Gastroesophageal sphincter (tissue), 4 donors: ENCODE measurements at places on chromosomes 1 and 21.

GRCh38 chr21:41962425-41962966 lies 8.7 kb upstream of the C2CD2 start:
- ATAC-seq: no peak

DNA sequence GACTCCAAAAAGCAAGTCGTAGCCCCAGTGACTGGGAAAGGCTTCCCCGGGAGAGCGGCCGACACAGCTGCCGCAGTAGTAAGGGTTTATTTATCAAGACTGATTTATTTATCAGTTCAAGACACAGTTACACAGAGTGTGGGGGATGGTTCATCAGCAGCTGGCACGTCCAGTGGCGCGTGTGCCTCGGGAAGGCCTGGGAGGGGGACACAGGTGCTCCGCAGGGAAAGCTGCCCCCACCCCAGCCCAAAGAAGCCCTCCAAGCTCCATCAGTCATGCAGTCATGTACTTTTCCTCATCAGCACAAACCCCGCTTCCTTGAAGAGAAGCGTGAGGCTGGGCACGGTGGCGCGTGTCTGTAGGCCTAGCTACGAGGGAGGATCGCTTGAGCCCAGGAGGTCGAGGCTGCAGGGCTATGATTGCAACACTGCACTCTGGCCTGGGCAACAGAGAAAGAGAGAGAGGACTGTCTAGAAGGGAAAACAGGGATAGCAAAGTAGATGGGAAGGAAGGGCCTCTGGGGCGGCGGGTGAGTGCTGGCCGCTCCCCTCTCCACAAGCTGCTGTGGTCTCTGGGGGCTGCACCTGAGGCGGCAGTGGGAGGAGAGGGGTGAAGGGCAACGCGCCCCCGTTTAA lies 53.2 kb downstream of the PRKCZ start:
- no peak for ATAC-seq

- no peak for ATAC-seq
Observed at GRCh38 chr1:43931711-43932660, 1.6 kb upstream of the ARTN start.

- no peak for ATAC-seq
Observed at GRCh38 chr21:46307625-46308024, 16.0 kb downstream of the C21orf58 start.

DNA sequence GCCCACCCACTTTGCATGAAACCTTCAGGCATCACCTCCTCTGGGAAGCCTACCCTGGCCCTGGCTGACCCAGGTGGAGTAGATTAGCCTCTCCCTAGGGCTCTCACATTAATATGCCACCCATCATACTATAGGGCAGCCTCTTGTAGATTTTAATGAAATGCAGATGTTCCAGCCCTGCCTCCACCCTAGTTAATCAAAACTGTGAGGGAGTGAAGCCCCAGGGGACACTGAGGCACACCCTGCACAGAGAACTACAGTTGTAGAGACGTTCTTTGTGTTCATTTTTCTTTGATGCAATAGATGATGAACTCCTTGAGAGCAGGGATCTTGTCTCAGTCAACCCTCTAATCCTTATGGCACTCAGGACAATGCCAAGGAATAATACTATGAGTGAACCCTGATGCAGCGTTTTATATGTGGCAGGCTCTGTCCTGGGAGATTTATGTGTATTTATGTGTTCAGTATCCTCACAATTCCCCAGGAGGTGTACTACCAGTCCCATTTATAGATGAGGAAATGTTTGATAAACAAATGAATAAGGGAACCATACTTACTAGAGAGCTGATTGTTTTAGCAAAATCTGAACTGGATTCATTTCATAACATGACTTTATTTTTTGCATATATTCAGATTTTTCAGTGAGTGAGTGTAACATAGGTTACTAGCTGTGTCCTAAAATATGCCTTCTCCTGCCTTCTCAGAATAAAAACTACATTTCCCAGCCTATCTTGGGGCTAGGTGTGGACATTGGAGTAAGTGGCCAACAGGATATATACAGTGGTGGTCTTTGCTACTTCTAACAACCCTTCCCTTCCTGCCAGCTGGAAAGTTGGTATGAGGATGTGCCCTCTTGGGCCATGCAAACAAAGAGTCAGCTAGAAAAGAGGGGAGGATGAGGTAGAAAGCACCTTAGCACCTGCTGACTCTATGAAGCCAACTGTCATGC lies 23.5 kb upstream of the PRELP start:
- peak; percentile 51 for ATAC-seq

DNA sequence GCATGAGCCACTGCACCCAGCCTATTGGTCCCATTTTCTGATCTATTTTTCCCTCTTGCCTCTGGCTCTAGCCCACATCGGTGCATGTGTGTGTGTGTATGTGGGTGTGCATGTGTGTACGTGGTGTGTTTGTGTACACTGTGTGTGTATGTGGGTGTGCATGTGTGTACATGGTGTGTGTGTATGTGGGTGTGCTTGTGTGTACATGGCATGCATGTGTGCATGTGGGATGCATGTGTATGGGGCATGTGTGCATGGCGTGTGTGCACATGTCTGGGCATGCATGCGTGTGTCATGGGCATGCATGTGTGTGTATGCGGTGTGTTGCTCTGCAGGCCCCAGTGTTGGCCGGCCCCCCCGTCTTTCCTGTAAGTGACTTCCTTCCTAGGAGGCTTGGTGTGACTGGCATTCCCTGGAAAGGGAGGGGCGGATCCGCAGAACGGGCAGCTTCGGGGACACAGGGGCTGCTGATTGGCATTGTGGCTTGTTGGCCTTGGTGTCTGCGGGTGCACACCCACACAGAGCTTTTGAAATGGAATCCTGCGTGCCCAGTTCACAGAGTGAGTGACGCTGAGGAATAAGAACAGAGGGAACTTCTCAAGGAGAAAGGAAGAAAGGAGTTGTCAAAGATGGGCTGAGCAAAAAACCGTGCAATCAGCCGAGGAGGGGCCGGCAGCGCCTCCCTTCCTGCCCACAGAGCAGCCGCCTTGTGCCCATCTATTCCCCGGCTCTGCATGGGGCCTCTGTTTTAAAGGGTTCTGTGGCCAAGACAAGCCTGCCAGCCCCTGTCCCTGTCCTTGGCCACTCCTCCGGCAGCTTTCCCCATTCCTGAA lies 8.0 kb downstream of the PDXK start:
- ATAC-seq: no peak
